ENCODE measurements at places on chromosomes 5 and 9.

DNA sequence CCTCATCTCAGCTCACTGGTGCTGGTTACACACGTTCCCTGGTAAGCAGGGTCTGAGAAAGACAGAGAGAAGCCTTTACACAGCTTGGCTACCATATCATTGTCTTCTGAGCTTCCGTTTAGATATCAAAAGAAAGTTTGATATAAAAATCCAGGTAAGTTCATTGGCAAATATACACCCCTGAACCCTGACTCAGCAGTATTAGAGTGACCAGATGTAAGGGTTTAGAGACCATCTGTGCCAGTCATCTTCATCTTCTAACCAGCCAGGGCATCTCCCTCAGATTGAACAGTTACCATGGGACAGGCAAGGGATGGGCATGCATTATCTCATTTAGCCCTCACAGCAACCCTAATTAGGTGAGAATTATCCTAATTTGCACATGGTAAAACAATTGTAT is 232.1 kb downstream of the MED10 start:
- DNase-seq, result no peak

DNA sequence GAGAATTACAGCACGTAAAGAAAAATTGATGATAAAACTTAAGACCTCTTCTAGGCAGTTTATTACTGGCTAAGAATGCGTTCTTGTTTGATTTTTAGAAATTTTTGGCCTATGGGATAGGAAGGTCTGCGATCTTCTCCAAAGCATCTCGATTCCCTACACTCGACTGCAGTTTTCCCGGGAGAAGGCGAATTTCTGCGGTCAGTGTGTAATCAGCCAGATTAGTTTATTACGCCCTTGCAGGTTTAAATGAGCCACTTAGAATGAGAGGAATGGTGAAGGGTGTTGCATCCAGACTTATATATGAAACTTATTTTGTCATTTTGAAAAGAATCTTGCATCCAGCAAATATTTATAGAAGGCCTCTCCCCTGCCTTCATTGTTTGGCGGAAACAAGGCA is 1.2 kb downstream of the MTAP start:
- no peak for DNase-seq

DNA sequence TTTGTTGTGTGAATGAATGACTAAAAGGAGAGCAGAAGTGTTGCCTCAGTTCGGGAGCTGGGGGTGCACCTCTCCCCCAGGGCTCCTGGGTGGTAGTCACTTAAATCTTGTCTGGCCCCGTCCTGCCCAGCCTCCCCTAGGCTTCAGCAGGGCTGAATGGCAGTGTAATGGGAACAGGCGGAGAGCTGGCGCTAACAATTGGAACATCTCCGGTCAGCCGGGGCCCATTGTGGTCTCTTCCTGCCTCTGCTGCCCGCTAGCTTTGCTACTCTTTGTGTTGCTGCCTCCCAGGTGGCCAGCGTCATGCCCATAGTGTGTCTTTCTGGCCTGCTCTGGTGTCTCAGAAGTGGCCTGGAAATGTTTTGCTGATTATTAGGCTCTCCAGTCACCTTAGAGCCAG is 62.3 kb downstream of the RGS3 start:
- no peak for DNase-seq

GRCh38 chr5:66230551-66230950 is 86.5 kb downstream of the SREK1 start:
- DNase-seq, result no peak

GRCh38 chr5:41817625-41818301 is 52.5 kb downstream of the OXCT1 start:
- DNase-seq, result peak; percentile 16

DNA sequence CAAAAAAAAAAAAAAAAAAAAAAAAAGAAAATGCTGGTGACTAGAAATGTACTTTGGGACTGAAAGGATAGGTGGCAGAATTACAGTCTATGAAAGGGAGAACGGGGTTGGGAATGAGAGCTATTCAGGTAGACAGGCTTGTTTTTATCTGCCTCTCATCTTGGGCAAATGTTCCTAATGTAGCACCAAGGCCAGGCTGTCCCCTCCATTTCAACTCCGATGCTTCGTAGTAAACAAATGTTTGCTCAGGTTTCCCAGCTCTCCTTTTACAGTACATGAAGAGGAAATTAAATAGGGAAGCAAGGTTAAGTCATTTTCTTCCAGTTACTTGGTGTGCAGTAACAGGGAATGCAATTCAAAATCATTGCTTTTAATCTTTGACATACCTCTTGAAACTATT is 4.4 kb upstream of the BASP1 start:
- no peak for DNase-seq

DNA sequence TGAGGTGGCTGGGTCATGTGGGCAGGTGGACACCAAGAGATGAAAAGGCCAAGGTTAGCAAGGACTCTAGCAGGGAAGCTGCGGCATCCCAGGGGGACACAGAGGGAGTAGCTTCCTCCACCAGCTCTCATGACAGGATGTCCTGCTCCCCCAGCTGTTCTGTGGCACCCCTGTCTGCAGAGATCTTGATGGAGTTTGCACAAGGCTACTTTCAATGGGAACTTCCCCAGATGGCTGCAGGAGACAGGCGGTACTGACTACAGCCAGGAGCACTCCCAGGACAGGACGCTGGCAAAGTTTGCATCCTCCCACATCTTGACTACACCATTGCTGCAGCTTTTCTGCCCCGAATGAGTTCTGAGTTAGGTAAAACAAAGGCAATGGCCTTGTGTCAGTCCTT is 312.8 kb downstream of the TLE4 start:
- no peak for DNase-seq

GRCh38 chr5:116272281-116272941 is 187.6 kb downstream of the COMMD10 start:
- DNase-seq, result no peak

- no peak for DNase-seq
These were observed 303.8 kb upstream of the IRX4 start for GRCh38 chr5:2186472-2187015.

DNA sequence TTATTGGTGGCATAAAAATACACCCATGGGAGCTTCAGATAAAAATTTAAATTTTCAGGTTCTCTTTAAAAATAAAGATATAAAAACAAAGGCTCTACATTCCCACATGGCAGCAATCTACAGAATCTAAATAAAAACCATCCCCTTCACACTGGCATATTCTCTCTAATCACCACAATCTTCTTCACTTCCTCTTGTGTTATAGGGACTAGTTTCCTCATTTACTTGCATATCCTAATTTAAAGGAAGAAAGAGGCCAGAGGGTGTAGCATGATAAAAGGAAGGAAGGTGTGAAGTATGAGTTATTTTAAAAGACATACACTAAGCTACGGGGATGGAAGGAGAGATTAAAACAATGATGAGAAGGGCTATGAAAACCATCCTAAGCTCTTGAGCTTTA is 390.5 kb downstream of the ZNF608 start:
- no peak for DNase-seq

DNA sequence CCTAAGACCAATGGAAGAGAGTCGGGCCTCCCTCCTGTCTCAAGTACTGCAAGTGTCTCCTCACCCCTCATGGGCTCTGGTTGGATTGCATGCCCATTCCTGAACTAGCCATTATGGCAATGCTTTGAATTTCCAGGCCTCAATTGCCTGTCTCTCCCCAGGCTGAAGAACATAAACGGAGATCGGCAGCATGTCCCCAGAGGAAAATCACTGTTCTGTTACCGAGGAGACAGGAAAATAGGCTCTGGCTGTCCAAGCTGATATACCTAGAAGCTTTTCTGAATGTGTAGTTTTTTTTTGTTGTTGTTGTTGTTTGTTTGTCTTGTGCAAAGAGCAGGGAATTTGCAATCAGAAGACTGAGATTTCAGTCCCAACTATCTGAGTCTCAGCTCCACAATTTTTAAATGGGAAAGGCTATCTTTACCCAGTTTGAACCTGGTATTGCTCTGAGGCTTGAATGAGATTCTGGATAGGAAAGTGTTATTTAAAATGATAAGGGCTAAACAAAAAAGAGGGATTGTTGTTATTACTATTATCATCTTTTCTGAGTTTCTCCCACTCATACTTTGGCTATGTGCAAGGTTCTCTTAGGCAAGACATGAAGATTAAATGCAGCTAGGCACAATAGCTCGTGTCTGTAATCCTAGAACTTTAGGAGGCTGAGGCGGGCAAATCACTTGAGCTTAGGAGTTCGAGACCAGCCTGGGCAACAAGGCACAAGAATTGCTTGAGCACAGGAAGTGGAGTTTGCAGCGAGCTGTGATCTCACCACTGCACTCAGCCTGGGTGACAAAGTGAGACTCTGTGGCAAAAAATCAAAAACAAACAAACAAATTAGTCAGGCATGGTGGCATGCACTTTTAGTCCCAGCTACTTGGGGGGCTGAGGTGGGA is 77.2 kb upstream of the KLF9 start:
- DNase-seq, result no peak

DNA sequence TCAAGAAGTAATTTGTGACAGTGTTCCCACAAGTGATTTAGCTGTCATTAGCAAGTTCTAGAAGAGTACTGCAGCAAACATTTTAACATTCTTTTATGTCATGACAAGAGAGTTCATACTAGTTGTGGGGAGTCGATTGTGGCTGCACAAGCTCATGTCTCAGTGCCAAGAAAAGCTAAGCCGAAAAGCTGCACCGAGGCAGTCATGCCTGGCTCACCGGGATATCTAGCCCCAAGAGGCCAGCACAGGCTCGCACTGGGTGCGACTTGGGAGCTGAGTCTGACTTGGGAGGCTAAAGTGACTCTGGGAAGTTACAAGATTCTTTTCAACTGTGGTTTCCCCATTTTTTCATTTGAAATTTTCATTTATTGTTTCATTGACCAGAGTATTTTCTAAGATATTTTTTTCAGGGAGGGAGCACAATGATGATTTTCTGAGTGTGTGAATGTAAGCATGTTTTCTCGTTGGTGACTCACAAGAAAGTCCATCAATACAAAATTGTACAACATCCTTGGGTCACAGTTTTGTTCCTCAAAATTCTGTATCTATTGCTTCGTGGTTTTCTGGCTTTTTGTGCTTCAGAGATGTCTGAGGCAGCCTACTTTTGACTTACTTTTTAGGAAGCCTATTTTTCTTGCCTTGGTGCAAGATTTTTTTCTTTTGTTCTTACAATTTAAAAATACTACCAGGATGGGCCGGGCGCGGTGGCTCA is 18.7 kb downstream of the CAST start:
- no peak for DNase-seq

DNA sequence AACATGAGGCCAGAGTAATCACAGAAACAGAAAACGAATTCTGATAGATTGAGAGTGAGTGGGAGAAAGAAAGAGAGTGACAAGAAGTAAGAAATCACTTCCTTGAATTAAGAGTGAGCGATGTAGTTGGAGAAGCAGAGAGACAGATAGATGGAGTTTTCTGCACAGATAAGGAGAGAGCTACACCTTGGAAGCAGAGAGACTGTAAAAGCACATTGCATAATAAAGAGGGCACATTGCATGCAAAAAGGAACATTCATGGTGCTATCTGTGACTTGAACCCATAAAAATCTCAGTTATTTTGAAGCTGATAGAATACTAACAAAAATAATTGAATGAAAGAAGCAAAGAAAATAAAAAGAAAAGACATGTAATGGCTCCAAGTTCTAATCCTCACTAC is 943.8 kb downstream of the NR2F1-AS1 start:
- DNase-seq, result no peak

DNA sequence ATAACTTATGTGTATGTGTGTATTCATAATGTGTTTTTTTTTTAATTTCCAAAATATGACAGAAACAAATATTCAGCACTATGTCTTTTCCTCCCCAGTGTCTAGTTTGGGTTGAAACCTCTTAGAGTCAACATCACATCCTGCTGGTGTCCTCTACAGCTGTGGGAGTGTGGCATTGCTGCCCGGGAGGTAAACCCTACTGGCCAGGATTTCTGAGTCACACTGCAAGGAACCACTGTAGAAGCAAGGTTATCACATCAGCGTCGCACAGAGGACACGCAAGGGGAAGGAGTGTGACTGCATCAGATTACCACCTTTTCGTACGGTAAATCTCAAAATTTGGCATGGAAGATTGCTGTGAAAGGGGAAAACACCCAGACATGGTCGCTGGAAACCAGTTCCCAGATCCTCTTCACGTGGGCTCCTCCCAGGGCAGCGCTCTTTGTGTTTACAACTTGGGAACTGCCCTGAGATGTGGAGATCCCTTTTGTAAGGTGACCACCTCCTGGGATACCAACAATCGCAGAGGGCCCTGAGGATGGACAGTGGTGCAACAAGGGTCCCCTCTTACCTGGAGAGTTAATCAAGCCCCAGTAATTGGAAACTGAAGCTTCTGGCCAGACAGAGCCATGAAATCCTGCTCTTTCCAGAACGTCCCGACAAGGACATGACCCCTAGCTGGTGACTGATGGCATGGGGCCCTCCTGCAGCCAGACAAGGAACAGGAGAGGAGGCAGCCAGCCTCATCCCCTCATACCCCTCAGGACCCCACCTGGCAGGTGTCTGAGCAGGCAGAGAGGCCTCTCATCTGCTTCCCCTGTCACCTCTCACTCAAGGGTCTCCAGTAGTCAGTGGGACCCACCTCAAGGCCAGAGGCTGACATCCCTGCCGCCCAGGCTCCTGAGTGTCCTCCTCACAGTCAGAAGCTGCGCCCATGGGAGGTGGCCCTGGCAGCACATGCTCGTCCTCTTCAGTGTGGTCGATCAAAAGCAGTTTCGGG is 194.7 kb downstream of the MED10 start:
- DNase-seq, result no peak

- no peak for DNase-seq
These were observed 51.9 kb upstream of the IFNK start for GRCh38 chr9:27472195-27472594.

DNA sequence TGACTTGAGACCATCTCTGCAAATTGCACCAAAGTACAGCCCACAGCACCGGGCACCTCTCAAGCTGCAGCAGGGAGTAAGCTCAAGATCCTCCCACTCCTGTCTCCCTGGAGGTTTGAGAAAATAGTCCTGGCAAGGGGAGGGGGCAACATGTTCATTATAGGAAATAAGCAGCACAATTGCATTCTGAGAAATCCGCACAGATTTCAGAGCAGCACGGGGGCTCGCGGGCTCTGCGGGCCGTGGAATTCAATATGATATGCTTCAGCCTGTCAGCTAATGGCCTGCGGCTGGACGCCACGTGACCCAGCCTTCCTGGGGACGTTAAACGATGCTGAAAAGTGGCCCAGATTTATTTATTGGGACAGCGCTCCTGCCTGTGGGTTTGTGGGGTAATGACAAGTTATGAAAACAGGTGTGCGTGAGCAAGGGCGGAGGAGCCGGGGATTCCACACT is 156.4 kb downstream of the DAB2IP start:
- DNase-seq, result no peak

DNA sequence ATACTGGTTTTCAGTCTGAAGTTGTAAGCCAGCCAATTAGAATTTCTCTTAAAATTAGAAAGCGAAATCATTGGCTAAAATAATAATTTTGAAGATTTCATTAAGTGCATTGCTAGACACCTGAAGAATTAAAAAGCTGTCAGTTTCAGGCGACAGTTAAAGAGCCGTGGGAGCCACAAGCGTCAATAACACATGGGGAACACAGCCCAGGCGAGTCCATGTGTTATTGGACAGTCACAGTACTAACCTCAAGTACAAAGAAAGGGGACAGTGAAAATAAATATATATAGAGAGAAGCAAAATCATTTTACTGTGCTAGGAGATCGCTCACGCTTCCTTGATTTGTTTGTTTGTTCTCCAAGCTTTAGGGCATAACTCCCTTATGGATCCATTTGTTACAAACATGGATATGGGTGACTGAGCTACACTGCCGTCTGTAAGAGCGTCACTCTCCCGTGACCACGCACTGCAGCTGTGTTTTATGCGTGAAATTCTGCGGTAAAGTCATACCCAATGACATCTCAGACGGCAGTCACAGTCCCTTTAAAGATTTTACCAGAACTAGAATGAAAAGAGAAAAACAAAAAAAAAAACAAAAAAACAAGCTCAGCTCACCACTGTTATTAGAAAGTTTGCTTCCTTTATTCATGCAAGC is 83.2 kb downstream of the USP20 start:
- no peak for DNase-seq

All from transverse colon (tissue), 4 donors.